ENCODE measurements at places on chromosomes 1 and 21. TPM values are rescaled to one million over a fixed set of nuclear protein-coding genes. Genes with fewer than 3 reads are reported as not detected.

YOD1 gene
- 0.47 TPM for polyA plus RNA-seq

LAPTM5 gene
- 851 TPM for polyA plus RNA-seq

SPRTN gene
- polyA plus RNA-seq, result 10.6 TPM

IQGAP3 gene
- not detected for polyA plus RNA-seq

CLCA4 gene
- not detected for polyA plus RNA-seq

PLA2G2D gene
- polyA plus RNA-seq, result 0.29 TPM

CHIT1 gene
- not detected for polyA plus RNA-seq

C1orf94 gene
- not detected for polyA plus RNA-seq

S100A11 gene
- 1,204 TPM for polyA plus RNA-seq

ALG14 gene
- 4.2 TPM for polyA plus RNA-seq

DUSP23 gene
- polyA plus RNA-seq, result 73.8 TPM

MAP3K21 gene
- polyA plus RNA-seq, result not detected

MXRA8 gene
- polyA plus RNA-seq, result 0.57 TPM

TSSK3 gene
- polyA plus RNA-seq, result not detected

TMPRSS15 gene
- polyA plus RNA-seq, result not detected

PLCH2 gene
- polyA plus RNA-seq, result not detected

DENND2D gene
- 221 TPM for polyA plus RNA-seq

KIF26B gene
- not detected for polyA plus RNA-seq

C8B gene
- polyA plus RNA-seq, result not detected

PPT1 gene
- polyA plus RNA-seq, result 175 TPM

SPRR2F gene
- not detected for polyA plus RNA-seq

CCDC17 gene
- polyA plus RNA-seq, result not detected

AKR7A3 gene
- not detected for polyA plus RNA-seq

G0S2 gene
- 0.58 TPM for polyA plus RNA-seq

PIGR gene
- polyA plus RNA-seq, result not detected

FCAMR gene
- not detected for polyA plus RNA-seq

LHX4 gene
- not detected for polyA plus RNA-seq

PIK3C2B gene
- 4.1 TPM for polyA plus RNA-seq

ZFP69 gene
- polyA plus RNA-seq, result 6.1 TPM

CA6 gene
- polyA plus RNA-seq, result 0.35 TPM

TLR5 gene
- 1.4 TPM for polyA plus RNA-seq

OR2L13 gene
- polyA plus RNA-seq, result not detected

S1PR1 gene
- 277 TPM for polyA plus RNA-seq

MIXL1 gene
- polyA plus RNA-seq, result not detected

TNFRSF9 gene
- not detected for polyA plus RNA-seq
